ENCODE measurements at places on chromosomes 1 and 21. TPM values are rescaled to one million over a fixed set of nuclear protein-coding genes. Genes with fewer than 3 reads are reported as not detected.
A peak's percentile ranks its signal among the peaks of the same experiment; 100 is the strongest.

ATP5PO gene
- 339 TPM for polyA plus RNA-seq

- DNase-seq = no peak
Measured at GRCh38 chr1:169689395-169689794, 22.0 kb downstream of the SELL start.

NES gene
- 156 TPM for polyA plus RNA-seq

GRCh38 chr1:52677076-52677806 is 20.9 kb downstream of the COA7 start:
- DNase-seq = no peak

GRCh38 chr1:173337126-173337525 is 130.0 kb upstream of the TNFSF4 start:
- no peak for DNase-seq

- no peak for DNase-seq
Measured at GRCh38 chr1:74952786-74953185, 181.4 kb upstream of the LHX8 start.

- no peak for DNase-seq
Measured at GRCh38 chr1:20059847-20060246, 10.1 kb upstream of the PLA2G5 start.

KRTAP19-8 gene
- polyA plus RNA-seq = not detected

- DNase-seq = no peak
Measured at GRCh38 chr1:20115479-20115878, 3.9 kb downstream of the PLA2G2D start.

DNA sequence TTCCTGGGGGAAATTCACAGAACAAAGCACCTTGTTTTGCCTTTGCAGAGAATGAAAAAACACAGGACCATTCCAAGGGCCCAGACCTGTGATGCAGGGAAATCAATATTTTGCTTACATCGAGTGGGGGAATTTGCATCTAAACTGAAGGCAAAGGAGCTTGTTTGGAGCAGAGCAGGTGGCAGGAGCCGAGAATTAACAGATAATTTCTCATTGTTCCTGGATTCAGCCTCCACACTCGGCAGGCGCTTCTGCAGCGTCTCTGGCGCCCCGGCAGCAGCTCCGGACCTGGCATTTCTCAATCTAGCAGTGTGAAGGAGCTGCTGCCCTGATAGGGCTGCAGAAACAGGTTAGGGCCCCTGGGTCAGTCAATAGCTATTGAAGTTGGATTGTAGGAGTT is 2.0 kb upstream of the SYT6 start:
- DNase-seq = no peak

CRYBG2 gene
- polyA plus RNA-seq = 0.80 TPM

- DNase-seq = no peak
Measured at GRCh38 chr21:35911412-35912191, 148.7 kb downstream of the SETD4 start.

DNA sequence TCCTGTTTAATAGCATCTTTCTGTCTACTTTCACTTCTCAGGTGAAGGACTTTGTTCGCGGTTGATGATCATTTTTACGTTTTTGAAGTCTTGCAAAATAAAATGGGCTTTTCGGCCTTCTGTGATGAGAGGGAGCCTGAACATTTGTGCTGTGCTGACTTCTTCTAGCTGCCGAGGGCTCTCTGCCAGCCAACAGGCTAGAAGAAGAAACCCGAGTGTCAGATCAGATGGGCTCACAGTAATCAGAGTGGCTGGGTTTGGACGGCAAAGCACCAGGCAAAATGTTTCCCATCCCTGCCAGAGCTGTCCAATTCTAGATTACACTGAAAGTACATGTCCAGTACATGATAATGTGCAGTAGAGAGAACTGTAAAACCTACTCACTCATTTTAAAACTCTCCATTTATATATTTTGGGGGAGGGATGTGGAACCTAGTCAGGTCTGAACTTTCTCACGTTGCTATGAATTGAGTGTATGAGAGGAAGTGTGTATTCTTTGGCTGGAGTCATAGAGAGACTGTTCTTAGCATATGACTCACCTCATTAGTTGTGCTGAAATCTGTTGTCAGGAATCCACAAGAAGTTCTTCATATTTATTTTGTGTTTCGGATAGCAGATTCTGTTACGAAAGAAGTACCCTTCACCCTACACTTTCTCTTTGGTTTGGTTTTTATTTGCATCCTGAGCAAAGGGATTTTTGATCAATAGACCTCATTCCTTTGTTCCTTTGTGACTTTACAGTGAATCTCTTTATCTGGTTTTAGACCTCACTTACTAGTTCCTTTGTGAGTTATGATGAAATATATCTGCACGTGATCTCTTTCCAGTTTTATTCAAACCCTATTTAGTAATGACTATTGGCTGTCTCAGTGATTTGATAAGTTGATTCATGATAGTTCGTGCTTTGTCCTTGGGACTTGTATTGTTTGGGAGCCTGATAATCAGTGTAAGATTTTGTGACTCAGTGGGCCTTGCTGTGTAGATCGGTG is 4.8 kb downstream of the ATP1A1 start:
- DNase-seq = no peak

GRCh38 chr1:217392441-217392840 is 238.4 kb downstream of the GPATCH2 start:
- no peak for DNase-seq

GRCh38 chr1:110420874-110421793 is 13.6 kb upstream of the LAMTOR5 start:
- DNase-seq = no peak

LYPD8 gene
- polyA plus RNA-seq = not detected

OLIG2 gene
- polyA plus RNA-seq = not detected

GRCh38 chr1:2548068-2548589 is 8.0 kb upstream of the TNFRSF14 start:
- no peak for DNase-seq

LCE2A gene
- polyA plus RNA-seq = not detected

KCNK2 gene
- polyA plus RNA-seq = 2.1 TPM

DNA sequence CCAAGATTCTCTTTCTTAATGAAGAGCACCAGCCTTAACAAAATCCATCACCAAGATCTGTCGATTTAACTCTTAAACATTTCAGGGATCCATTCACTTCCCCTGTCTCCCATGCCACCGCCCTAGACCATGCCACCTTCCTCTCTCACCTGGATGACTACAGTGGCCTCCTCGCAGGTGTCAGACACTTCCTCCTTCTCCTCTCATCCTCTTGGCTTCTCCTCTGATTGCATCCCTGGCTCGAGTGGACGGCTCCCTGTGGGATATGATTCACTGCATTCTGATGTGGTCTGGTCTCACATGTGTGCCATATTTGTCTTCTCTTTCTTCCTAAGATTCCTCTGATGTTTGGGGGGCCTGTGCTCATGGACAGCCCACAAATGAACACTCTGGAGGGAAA is 66.4 kb upstream of the KLHDC7A start:
- no peak for DNase-seq

DNA sequence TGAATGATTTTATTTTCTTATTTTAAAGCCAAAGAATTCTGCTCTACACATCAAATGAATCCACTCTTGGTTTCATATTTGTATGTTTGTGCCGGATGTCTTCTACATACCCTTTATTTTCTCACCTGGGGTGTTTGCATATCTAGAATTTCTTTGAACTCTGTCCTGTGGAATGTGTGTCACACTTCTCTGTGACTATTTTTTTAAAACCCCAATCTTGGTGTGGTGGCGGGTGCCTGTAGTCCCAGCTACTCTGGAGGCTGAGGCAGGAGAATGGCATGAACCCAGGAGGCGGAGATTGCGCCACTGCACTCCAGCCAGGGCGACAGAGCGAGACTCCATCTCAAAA is 35.4 kb downstream of the CENPF start:
- DNase-seq = no peak

DNA sequence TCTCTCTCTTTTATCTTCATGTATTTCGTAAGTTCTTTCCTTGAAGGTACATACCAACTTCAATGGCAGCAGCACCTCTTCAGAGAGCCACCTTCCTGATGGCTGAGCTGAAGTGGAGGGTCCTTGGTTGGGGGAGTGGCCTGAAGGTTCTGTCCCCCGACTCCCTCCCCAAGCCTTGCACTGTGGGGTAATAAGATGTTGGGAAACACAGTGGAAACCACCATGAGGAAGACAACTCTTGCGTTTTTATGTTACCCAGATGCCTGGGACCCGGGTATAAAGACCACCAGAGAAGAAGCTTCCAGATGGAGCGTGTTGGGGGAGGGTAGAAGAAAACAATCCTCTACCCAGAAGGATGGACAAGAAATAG is 794 bp downstream of the KRTAP12-3 start:
- no peak for DNase-seq

- DNase-seq = no peak
Measured at GRCh38 chr1:50976111-50976889, 6.3 kb downstream of the CDKN2C start.

DNA sequence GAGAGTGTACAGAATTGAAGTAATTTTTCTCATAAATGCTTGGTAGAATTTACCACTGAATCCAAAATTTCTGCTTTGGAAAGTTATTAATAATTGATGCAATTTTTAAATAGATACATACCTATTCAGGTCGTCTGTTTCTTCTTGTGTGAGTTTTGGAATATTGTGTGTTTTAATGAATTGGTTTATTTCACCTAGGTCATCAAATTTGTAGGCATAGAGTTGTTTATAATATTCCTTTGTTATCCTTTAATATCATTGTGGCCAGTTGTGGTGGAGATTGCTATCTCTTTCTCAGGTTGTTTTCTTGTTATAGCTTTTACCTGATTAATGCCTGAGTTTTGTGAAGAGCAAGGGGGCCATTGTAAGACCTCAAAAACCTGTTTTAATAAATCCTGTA is 93.5 kb downstream of the SYT14 start:
- no peak for DNase-seq

GRCh38 chr1:55646181-55646580 is 431.0 kb upstream of the USP24 start:
- DNase-seq = no peak

- no peak for DNase-seq
Measured at GRCh38 chr1:31521761-31522555, 54.4 kb upstream of the TINAGL1 start.

GRCh38 chr1:19704247-19705113 is 39.8 kb downstream of the HTR6 start:
- peak; percentile 51 for DNase-seq

REN gene
- 78.4 TPM for polyA plus RNA-seq

GUCA2B gene
- polyA plus RNA-seq = not detected

- DNase-seq = no peak
Measured at GRCh38 chr1:156167536-156167935, 14.2 kb downstream of the SEMA4A start.

GRCh38 chr1:15435239-15436077 is 2.8 kb upstream of the CTRC start:
- no peak for DNase-seq

MFN2 gene
- 69.5 TPM for polyA plus RNA-seq

ELAPOR1 gene
- polyA plus RNA-seq = 1.9 TPM

DNA sequence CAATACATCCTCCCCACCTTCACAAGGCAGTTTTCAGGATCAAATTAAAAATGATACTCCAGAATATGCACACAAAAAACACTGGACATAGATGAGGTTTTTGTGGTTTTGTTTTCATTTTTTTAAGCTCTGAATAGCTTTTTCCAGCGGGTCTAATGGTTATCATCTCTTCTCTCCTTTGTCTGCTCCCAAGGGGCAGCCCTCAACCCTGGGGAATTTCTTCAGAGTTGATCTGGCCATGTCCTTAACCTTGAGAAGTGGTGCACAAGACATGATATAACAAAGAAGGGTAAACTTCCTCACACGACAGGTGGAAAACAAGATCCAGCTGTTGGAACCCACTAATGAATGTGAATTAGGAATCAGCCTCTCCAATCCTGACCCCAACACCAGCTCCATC is 1.5 kb upstream of the CD244 start:
- no peak for DNase-seq

- DNase-seq = no peak
Measured at GRCh38 chr1:158362941-158363340, 9.2 kb downstream of the CD1E start.

KPRP gene
- not detected for polyA plus RNA-seq

RAP1A gene
- polyA plus RNA-seq = 86.7 TPM

GRCh38 chr1:208967334-208967733 is 616.2 kb upstream of the CAMK1G start:
- DNase-seq = no peak

GRCh38 chr1:164781972-164782371 is 223.0 kb downstream of the PBX1 start:
- DNase-seq = no peak

GSTM2 gene
- 215 TPM for polyA plus RNA-seq

GRCh38 chr1:164796916-164797315 is 237.9 kb downstream of the PBX1 start:
- DNase-seq = no peak

- peak; percentile 70 for DNase-seq
Measured at GRCh38 chr1:184664042-184664660, 90.5 kb downstream of the EDEM3 start.

- no peak for DNase-seq
Measured at GRCh38 chr1:217027403-217028080, 304.3 kb upstream of the ESRRG start.

NBPF6 gene
- not detected for polyA plus RNA-seq

HES5 gene
- polyA plus RNA-seq = 0.56 TPM

GRCh38 chr1:220776720-220777326 is 9.9 kb upstream of the MTARC1 start:
- DNase-seq = no peak

GRCh38 chr1:235357485-235358373 is 9.5 kb upstream of the TBCE start:
- DNase-seq = no peak
